Hematopoietic multipotent progenitor cell treated with erythropoietin and hydrocortisone succinate and interleukin-3 and kit ligand, for 8 days (in vitro differentiated cells): ENCODE measurements at places on chromosomes 11 and 22.

DNA sequence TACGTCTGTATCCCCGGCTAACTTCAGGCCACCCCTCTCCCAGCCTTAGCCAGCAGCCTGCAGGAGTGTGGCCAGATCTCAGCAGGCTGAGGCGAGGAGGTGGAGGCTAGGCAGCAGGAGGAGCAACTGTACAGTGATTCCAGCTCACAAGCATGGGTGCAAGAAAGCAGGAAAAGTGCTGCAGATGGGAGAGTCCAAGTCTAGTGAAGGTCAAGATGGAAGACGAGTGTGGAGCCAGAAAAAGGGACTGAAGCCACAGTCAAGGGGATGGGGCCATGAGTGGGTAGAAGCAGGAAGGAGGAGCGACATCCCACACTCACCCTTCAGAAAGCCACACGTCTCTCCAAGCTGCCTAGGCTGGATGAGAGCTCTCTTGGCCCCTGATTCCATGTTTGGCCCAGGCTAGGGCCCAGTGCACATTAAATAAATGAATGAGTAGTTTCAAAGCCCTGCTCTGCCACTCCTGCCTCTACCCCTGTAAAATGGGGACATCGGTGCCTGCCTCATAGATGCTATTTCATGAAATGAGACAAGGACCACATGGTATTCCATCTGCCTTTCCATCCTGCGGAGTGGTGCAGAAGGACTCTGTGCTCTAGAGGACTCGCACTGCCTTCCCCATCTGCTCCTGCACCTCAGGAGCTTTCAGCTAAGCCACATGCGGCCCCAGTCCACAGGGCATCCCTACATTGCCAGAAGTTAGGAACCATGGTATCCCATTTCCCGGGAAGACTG, 2.9 kb downstream of the YDJC start:
- no peak for DNase-seq

GRCh38 chr11:36258730-36259360, 30.4 kb downstream of the COMMD9 start:
- DNase-seq, result peak; percentile 53

DNA sequence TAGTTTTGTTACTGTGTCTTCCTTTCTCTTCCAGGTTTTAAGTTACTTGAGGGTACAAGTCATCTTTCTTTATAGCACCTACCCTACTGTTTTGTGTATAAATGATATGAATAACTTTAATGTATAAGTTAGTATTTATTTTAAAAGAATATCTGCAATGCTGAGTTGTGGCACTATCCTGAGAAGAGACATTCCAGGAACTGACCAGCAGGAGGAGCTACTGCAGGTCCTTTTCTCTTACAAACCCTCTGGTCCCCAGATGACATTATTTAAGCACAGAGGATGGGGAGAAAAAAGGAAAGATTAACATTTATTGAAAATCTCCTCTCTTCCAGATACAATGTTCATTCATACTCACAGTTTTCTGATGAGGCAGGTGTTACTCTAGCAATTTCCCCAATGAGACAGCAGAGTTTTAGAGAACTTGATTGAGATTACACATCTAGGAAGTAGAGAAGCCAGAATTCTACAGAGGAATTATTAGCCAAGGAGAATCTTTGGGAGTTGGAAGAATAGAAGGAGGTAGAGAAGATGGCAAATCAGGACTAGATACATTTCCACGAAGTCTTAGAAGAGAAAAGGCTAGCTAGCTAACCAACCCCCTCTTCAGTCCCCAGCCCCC, 541.2 kb upstream of the API5 start:
- peak; percentile 28 for DNase-seq

DNA sequence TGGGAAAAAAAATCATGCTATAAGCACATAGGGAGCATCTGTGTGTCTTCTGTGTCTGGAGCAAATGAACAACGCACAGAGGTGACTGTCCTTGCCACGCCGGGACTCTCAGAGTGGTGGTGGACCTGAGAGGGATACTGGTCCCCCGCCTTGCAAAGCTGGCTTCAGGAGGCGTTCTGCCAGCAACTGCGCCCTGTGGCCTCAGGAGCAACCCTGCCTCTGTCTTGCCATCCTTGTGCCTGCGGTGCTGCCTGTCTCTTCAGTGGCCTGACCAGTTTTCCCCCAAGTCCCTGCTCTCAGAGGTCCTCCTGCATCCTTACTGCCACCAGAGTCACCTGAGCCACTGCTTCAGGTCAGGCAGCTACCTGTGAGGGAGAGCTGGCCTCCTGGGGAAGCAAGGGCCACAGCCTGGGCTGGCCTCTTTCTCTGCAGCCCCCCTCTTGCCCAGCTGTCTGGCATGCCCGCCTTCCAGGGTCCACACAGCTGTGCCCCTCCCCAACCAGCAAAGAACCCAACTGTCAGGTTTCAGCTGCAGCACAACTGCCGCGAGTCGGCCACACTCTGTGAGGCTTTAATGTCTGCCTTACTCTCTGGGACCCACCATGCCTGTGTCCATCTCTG, 30.4 kb upstream of the YPEL1 start:
- DNase-seq, result no peak

- no peak for DNase-seq
These were observed 141.4 kb upstream of the E2F8 start for GRCh38 chr11:19382131-19382611.

DNA sequence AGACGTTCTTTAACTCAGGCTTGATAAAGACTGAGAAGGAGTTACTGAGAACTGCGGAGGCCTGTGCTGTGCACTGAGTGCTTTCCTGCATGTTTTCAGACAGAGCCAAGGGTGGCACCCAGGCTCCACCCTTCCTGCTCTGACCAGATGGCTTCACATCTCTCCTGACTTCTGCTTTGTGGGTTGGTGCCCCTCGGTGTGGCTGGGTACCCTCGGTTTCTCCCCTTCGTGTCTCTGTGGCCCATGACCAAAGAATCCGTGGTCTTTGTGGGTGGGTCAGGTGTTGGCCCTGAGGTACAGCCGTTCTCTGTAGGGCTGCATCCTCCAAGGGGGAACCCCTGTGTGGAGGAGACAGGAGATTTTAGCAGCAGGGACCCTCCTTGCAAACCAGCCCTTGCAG, 34.3 kb downstream of the GRIK4 start:
- DNase-seq, result peak; percentile 9

DNA sequence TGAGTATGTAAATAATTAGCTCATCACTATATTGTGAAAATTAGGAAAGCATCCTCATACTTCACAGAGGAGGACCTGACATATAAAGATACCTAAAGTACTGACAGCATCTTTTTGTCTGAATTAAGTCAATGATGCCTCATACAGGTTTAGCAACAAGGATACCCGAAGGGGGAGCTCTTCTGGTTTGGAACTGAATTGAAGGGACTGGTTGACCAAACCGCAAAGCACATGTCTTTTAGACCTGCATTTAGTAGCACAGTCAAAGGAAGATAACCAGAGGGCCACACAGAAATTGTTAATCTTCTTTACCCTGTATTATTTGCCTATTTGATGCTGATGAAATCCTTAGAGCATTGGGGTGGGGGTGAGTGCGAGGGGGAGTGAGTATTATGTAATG, 12.9 kb upstream of the WT1 start:
- peak; percentile 85 for DNase-seq

- DNase-seq, result peak; percentile 72
These were observed 8.4 kb upstream of the SLC22A8 start for GRCh38 chr11:63023841-63024648.

DNA sequence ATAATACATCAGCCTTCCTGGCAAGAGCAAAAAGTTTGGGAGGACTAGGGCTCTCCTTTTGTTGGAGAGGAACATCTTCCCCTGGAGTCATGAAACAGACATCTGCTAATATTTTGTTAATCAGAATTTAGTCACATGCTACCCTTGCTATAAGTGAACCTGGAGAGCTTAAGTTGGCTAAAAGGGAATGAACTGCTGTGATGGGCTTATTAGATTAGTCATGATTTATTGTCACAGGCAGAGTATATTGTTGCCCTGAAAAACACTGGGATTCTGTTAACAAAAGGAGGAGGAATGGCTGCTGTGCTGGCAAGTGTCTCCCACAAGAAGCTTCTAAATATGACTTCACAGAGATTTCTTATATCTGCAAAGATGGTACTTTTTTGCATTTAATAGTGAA, 16.0 kb downstream of the TCP11L1 start:
- DNase-seq, result no peak

- peak; percentile 39 for DNase-seq
These were observed 7.3 kb upstream of the CD5 start for GRCh38 chr11:61095021-61095420.

- no peak for DNase-seq
These were observed 25.4 kb upstream of the GRAMD1B start for GRCh38 chr11:123404676-123405075.

DNA sequence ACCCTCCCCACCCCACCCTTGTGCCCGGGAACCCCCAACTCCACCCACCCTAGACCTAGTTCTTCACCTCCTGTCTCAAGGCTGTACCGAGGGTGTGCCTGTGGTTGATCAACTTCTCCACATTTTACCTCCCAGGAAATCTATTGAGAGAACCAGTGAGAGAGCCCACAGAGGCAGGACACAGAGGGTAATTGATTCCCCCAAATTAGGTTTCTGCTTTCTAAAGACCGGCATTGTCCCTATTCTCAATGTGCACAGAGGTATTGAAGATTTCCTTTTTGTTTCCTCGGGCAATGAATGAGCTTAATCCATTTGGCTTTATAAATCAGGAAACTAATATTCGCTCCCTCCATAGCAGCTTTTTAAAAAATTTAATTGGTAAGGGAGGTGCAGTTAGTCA, 6.0 kb upstream of the LMO1 start:
- DNase-seq, result no peak

DNA sequence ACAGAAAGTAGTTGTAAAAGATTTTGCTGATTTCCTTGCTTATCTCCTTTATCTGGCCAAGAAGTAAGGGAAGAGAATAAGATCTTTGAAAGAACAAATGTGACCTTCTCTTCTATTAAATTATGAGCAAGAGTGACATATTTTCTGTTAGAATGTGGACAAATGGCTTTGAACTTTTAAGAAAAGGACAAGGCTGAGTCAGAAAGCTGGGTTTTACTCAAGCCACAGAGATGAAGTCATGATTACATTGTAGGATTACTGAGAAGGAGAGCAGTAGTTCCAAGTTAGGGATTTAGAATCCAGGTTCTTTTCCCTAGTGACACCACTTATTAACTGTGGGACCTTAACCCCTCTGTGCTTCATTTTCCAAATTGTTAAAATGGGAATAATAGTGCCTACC, 13.5 kb downstream of the CCDC90B start:
- no peak for DNase-seq

GRCh38 chr11:75374646-75375045, 23.2 kb upstream of the ARRB1 start:
- no peak for DNase-seq

DNA sequence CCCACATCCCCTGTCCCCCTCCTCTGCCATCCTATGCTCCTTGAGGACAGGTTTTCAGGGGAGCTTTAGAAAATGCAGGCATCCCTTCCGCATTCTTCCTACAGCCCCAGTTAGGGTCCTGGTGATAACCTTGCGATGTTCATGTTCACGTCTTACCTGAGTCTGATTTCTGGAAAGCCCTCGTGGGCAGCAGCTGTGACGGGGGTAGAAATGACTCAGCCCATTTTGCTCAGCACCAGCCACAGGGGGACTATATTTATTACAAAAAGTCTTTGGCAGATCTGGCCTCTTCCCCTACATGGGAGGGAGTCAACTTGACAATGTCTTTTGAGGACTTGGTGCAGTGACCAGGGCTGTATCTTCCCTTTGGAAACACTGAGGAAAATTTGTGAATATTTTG, 12.3 kb downstream of the PKNOX2 start:
- no peak for DNase-seq
